ENCODE measurements at places on chromosomes 13 and 19.
A peak's percentile ranks its signal among the peaks of the same experiment; 100 is the strongest.

DNA sequence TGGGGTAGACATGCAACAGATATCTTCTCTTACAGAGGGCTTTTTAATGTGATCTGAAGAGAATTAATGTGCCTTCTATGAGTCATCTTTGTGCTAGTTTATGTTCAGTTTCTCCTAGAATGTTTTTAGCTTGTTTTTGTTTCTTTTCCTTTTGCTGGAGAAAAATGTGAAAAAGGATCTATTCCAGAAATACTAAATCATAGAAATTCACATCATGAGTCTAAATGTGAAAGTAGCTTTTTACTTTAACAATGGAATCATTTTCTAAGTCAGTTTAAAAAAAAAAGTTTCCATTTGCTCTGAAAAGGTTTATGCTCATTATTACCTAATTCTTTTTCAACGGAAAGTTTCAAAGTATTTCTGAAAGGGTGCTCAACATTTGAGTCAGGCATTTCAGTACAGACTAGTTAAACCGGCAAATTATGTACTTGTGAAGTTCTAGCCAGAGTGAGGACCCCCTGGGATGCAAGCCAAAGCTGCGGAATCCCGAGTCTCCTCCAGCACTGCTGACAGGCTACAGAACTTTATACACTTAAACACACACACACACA is 72.9 kb downstream of the SPATA13 start:
- DNase-seq: peak; percentile 26

DNA sequence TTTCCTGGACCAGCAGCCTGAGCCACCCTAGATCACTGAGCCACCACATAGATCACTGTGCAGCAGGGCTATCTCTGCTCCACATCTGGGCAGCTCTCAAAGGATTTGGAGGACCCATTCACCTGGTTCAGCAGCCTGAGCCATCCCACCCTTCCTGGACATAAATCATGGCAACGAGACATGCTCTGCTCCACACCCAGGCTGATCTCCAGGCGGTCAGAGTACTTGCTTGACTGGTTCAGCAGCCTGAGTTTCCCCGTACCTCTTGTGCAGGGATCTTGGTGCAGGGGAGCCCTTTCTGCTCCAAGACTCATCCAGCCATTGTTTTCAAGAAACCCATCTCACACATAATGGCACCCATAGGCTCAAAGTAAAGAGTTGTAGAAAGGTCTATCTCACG is 195.3 kb downstream of the LIG4 start:
- DNase-seq: peak; percentile 77

GRCh38 chr13:73299787-73300186 is 241.0 kb downstream of the KLF5 start:
- no peak for DNase-seq

DNA sequence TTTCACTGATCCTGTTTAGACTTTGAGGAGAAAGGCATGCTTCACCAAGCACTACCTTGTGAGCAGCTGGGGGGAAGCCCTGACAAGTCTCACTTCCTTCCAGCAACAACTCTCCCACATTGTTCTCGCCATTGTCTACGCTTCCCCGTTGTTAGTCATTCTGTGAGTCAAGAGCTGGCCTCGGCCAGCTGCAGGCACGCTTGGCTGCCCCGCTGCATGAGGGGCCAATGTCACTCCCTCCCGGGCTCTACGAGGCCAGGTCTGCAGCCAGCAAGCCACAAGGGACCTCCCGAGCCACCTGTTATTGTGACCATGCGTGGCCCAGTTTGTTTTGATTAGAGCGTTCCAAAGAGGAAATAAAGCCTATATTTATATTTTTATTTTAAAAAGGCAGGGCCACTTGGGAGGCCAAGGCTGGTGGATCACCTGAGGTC is 220.9 kb downstream of the FOXO1 start:
- no peak for DNase-seq

DNA sequence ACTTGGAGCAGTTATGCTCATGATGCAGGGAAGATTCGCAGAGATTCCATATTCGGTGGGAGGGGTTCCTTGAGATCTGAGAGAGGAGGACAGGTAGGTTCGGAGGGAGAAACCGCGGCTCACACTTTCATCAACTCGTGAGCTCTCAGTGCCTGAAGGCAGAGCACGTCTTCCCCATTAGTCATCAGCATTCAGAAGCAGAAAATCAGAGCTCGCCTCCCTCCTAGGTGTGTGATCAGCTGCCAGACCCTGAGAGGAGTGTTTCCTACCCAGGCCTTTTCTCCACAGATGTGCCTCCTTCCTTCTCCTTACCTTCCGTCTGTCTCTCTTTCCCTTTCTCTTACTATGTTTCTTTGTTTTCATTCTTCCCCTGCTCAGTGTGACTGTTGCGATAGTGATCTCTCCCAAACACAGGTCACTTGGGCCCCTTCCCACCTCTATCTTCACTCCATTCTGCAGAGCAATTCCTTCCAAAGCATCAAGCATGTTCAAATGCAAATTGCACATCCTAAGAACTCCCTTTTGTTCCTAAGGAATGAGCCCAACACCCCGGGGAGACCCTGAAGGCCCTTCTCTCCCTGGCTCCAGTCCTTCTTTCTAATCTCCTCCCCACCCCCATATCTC is 389.5 kb downstream of the UQCRFS1 start:
- peak; percentile 89 for DNase-seq

DNA sequence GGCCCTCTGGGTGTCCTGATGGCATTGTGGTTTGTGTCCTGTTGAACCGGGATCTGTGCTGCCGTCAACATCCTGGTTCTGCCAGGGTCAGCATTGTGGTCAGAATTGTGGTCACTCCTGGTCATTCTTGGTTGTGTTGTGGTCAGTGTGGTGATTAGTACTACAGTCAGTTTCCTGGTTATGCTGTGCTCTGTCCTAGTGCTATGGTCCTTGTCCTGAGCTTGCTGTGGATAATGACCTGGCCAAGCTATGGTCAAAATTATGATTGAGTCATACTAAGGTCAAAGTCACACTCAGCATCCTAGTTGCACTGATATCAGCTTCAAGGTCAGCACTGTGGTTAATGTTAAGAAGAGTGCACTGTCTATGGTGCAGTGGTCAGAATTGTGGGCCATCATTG is 4.5 kb upstream of the OLFM2 start:
- no peak for DNase-seq

DNA sequence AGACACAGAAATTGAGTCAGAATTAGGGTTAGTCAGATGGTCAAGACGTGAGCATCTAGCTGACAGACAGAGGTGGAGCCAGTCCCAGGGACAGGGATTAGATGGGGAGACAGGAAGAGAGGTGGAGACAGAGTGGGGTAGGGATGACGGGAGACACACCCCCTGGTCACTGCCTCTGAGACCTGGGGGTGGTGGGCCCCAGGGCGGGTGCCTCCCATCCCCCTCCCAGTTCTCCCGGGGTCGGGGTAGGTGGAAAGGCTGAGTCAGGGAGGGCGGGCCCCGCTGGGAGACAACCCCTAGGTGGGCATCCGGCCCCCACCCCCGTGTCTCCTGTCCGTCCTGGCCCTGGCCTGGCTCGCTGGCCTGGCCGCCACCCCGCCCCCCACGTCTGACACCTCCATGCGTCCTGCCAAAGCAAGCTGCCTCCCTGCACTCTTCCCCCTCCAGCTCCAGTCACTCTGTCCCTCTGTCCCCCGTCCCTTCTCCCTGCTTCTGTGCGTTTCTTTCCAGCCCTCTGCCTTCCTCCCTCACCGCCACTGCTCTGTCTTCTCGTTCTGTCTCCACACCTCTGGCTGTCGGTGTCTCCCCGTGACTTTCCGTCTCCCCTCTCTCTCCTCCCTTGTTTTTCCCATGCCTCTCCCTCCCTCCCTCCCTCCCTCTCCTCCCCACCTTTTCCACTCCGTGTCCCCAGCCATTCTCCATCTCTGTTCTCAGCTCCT is 15.1 kb downstream of the CCDC97 start:
- peak; percentile 99 for DNase-seq

GRCh38 chr13:22903301-22903700 is 277.5 kb upstream of the SGCG start:
- no peak for DNase-seq

DNA sequence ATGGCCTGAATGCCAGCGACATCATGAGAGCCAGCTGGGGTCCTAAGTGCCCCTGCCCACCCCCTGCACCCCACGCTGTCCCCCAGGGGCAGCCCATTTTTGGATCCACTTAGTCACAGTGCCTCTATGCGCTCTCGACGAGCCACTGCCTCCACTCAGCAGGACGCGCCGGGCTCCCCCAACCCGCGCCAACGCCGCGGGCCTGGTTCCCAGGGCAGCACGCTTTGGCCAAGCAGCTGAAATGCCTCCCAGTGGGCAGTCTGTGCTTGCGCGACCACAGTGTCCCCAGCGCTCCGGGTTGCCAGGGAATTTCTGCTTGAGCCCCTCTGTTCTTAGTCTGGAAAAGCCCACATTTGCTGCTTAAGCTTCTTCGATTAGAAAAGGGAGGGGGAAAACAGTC is 39.4 kb downstream of the TMED1 start:
- DNase-seq: no peak

All from islet precursor cell (in vitro differentiated cells).